Stomach (tissue), 19 donors: ENCODE measurements at places on chromosomes 11 and 22. TPM values are rescaled to one million over a fixed set of nuclear protein-coding genes. Genes with fewer than 3 reads are reported as not detected.

Gene GNB1L
- polyA plus RNA-seq, result 3.2 TPM

Gene POU2AF1
- 7.0 TPM for polyA plus RNA-seq

Gene MYRF
- 45.9 TPM for polyA plus RNA-seq

Gene ALG12
- 3.8 TPM for polyA plus RNA-seq

Gene RFPL1
- not detected for polyA plus RNA-seq

Gene MUC6
- polyA plus RNA-seq, result 150 TPM

Gene UBQLN3
- not detected for polyA plus RNA-seq

Gene BDNF
- 0.33 TPM for polyA plus RNA-seq

Gene SYT7
- polyA plus RNA-seq, result 1.4 TPM

Gene ASRGL1
- 11.0 TPM for polyA plus RNA-seq

Gene AGBL2
- 0.90 TPM for polyA plus RNA-seq

Gene PLEKHB1
- polyA plus RNA-seq, result 5.9 TPM
